ENCODE measurements at places on chromosomes 4 and X. TPM values are rescaled to one million over a fixed set of nuclear protein-coding genes. Genes with fewer than 3 reads are reported as not detected.

GRCh38 chr4:35970366-35970960, 273.9 kb downstream of the ARAP2 start:
- no peak for DNase-seq

DNA sequence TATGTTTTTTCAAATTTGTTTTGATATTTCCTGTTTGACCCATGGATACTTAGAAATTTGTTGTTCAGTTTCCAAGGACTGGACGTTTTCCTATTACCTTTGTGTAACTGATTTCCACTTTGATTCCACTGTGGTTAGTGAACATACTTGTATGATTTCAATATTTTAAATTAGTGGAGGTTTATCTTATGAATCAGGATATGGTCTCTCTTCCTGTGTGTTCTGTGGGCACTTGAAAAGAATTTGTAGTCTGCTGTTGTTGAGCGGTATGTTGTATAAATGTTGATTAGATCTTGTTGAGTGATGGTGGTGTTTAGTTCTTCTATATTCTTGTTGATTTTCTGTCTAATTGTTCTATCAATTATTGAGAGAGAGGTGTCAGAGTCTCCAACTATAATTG, 21.2 kb upstream of the LAMTOR3 start:
- no peak for DNase-seq

- no peak for DNase-seq
Observed at GRCh38 chrX:113136836-113137235, 296.2 kb upstream of the AMOT start.

DNA sequence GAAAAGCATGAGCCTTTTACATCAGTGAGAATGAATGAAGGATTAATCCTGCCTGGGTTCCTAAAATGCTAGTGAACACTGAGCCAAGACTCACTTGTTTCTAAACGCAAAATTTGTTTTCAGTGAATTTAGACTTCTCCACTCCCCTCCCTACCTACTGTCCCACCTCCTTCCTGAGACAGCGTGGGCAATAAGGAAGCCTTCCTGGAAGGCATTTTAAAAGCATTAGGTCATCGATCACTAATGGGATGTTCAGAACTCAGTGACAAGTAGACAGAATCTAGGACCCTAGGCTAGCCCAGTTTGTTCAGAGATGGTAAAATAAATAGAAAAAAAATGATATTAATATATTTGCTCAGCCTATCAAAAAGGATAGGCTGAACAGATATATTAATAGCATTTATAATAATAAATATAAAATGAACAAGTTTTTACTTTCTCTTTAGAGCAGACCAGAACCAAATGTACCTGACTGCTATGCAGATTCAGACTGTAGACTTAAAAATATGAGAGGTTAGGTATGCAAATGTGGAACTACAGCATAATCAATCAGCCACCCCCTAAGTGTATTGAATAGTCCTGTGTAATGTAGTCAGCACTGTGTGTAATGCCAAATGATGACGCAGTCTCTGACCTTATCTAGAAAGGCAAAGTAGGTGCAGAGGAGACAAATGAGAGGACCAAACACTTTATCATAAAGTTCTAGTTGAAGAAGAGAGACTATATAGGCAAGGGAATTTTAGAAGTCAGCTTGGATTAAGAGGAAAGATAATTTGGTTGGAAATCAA, 331.1 kb downstream of the GPAT3 start:
- DNase-seq, result no peak

DNA sequence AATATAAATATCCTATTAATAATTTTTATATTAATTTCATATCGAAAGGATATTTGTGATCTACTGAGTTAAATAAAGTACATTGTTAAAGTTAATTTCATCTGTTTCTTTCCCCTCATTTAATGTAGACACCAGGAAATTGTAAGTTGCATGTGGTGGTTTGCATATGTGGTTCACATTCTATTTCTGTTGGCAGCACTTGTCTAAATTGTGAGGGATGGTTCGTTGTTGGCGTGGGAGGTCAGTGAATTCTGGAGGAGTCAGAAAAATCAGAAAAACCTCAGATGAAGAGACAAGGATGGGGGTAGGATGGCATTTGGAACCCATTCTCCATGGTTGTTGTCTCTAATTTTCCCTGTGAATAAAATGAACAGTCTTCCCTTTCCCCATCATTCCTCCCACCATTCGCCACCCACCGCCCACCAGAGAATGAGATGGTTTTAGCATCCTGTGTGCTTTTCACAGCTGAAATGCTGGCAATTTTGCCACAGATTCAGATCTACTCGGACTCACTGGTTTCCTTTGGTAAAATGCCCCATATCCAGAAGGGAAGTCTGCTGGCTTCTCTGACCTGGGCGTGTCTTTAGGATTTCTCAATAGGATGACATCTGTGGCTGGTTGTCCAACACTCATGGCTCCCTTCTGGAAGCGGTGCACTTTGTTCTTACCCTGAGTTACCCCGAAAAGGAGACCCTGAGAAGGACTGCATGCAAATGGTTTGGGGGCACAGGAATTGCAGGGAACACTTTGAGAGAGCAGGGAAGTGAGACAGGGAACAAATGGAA, 52.3 kb downstream of the LGI2 start:
- no peak for DNase-seq

GRCh38 chr4:183832776-183833450, 72.2 kb upstream of the STOX2 start:
- no peak for DNase-seq

CDS1 gene
- total RNA-seq, result 0.32 TPM

- DNase-seq, result no peak
Observed at GRCh38 chr4:70728091-70728490, 6.3 kb downstream of the RUFY3 start.

UGT8 gene
- total RNA-seq, result 5.1 TPM

DNA sequence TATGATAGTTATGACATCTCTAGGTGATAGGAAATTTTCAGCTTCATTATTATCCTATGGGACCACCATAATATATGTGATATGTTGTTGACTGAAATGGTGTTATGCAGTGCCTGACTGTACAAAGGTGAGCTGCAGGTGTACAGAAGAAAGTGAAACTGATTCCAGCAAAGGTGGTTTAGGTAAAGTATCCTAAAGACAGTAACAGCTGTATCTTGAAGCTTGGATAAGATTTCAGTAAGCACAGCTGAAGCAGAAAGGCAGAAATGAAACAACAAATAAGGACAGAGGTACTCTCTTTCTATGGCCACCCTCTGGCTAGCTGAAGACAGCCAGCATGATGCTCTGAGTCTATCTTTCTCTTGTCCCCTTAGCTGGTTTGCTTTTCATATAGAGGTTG, 30.0 kb upstream of the PGK1 start:
- no peak for DNase-seq

UGT2A1 gene
- not detected for total RNA-seq

DNA sequence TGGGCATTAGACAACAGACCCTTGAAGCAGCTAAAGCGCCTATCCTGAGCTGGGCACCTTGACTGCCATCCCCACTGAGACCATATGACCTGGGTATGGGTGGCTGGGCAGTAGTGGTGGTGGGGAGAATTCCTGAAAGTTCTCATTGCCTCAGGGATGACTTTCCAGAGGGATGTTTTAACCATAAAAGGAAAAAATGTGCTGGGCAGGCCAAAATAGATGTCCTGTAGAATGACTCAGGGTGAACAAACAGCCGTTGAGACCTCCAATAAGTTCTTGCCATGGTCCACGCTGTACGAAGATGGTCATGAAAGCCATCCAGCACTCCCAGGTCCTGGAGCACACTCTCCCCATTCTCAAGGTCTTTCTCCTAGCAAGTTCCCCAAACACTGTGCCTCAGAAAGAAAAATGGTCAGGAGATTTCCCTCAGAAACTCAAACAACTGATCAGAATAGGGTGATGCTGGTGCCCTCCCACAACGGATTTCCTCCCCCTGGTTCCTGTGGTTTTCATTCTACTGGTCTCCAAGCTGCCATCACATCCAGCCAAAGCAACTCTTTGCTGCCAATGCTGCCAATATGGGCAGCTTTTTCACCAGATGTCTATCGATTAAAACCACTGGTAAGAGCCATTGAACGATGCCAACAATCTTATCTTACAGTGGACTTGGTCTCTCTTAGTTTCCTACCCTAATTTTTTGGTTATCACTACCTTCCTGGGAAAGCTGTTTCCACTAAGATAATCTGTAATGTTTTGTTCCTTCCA, 11.2 kb downstream of the CDKN2AIP start:
- no peak for DNase-seq

GRCh38 chrX:12370497-12370986, 232.3 kb downstream of the FRMPD4 start:
- no peak for DNase-seq

SPANXC gene
- total RNA-seq, result not detected

- no peak for DNase-seq
Observed at GRCh38 chrX:123749643-123750042, 16.8 kb upstream of the THOC2 start.

- no peak for DNase-seq
Observed at GRCh38 chr4:7903791-7904516, 35.7 kb downstream of the AFAP1 start.

DNA sequence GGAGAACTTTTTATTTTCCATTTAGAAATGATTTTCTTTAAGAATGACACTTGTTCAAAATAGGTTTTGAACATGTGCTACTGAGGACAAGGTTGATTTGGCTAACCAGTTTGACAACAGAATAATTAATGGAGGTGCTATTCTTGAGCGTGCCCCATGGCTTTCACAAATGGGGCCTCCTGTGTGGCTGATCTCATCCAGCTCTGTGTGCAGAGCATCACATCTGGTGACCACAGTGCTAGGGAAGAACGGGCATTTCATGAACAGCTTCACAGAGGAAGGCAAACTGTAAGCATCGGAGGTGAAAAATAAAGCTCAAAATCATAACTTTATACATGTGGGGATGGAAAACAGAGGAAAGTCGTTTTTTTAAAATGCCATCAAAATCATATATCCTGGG, 148.6 kb downstream of the SOWAHB start:
- DNase-seq, result no peak

- peak; percentile 32 for DNase-seq
Observed at GRCh38 chr4:176277162-176277904, 8.3 kb upstream of the ASB5 start.

DNA sequence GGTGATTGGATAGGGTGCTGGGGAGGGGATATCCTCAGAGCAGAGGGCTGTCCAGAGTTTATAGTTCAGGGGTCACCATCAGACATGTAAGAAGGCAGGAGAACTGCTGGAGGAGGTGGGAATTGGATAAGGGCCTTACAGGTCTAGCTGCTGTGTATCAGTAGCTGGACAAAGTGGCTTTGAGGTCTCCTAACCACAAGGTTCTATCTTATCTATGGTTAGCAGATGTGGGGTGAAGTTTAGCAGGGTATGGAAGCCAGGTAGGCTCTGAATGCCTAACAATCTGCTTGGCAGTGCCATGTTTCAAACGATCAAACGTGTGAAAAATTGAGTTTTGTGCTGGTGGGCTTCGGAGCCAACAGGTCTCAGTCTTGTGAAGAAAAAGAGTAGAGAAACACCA, 32.1 kb upstream of the MAGEA8 start:
- DNase-seq, result no peak

MAML3 gene
- 12.0 TPM for total RNA-seq
